NCI-H1694 treated with DMSO at 0.1 percent for 48 hours (cell line): ENCODE measurements at places on chromosomes 16 and 17.
A peak's percentile ranks its signal among the peaks of the same experiment; 100 is the strongest.

GRCh38 chr16:66858740-66859396, 14.7 kb downstream of the CA7 start:
- DNase-seq: no peak

- no peak for DNase-seq
Observed at GRCh38 chr17:28372203-28372944, 880 bp downstream of the SARM1 start.

GRCh38 chr16:85762970-85763369, 12.1 kb upstream of the C16orf74 start:
- no peak for DNase-seq

DNA sequence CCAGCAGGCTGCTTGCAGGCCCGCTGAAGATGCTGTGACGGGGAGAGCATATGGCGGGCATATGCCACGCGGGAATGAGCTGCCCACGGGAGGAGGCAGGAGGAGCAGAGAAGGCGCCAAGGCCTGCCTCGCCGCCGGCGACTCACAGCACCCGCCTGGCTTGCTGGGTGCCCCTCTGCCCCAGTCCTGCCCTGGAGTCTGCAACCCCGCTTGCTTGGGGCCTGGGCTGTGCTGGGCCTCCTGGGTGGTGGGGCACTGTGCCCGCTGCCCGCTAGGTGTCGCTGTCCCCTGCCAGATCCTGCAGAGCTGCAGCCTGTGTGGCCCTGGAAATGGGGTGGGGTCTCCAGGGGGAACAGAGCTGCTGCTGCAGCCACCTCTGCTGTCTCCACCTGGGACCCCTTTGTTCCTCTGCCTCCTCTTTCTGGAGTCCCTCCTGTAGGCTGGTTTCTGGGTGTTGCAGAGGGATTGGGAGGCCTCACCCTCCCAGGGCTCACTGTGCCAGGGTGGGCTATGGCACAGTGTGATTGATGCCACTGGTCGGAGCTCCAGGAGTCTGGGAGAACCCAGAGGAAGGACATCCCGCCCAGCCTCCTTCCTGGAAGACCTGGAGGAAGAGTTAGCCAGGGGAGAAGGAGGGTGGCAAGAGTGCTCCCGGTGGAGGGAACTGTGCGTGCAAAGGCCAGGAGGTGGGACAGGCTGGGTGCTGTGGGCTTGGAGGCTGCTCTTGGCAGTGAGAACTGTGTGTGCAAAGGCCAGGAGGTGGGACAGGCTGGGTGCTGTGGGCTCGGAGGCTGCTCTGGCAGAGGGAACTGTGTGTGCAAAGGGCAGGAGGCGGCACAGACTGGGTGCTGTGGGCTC, 141.0 kb upstream of the CIBAR2 start:
- peak; percentile 72 for DNase-seq

GRCh38 chr17:67289181-67289876, 44.3 kb upstream of the HELZ start:
- DNase-seq: no peak

DNA sequence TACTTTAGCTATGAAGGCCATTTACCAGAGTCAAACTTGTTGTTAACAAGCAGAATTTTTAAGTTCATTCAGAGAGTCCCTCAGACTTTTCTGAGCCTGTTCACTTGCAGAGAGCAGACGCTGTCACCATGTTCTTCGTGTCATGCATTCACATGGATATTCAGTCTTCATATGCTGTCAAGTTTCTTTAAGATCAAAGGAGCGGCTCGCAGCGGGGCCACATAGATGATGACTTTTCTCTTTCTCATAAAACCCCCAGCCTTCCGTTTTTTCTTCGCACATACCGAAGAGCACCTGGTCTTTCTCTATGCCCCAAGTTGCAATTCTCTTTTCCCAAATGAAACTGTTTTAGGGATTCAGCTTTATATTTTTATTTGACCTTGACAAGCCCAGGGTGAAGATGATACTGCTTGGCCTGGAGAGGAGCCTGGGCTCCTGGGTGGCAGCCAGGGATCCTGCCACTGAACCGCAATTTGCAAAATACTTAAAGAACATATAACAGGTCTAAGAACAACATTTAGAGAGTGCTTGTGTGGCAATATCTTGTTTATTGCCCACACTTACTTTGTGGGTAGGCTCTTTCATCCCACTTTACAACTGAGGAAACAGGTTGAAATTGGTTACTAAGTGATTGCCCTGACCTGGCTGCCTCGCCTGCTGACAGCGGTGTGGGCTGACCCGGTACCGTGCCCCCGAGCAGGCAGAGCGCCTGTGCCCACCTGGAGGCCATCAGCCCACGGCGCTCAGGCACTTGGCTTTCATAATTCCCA, 22.9 kb downstream of the SEC14L1 start:
- no peak for DNase-seq

DNA sequence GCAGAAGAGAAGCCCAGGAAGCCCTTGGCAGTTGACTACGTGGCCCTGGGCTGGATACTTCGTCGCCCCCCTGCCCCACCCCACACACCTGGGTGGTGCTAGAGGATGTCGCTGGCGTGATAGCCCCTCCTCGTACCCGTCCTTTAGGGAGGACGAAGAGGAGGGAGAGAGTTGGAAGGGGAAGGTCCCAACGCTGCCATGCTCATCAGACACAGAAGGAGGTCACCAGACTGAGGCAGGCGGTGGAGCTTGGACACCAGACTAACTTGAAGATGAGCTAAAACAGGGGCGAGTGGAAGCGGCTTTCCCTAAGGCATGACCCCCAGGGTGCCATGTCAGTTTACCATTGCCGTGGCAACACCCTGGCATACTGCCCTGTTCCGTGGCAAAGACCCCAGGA, 11.0 kb downstream of the AIPL1 start:
- DNase-seq: no peak

GRCh38 chr17:66467766-66468165, 165.4 kb downstream of the PRKCA start:
- DNase-seq: no peak

- DNase-seq: no peak
Observed at GRCh38 chr16:88685156-88686061, 898 bp downstream of the SNAI3 start.

DNA sequence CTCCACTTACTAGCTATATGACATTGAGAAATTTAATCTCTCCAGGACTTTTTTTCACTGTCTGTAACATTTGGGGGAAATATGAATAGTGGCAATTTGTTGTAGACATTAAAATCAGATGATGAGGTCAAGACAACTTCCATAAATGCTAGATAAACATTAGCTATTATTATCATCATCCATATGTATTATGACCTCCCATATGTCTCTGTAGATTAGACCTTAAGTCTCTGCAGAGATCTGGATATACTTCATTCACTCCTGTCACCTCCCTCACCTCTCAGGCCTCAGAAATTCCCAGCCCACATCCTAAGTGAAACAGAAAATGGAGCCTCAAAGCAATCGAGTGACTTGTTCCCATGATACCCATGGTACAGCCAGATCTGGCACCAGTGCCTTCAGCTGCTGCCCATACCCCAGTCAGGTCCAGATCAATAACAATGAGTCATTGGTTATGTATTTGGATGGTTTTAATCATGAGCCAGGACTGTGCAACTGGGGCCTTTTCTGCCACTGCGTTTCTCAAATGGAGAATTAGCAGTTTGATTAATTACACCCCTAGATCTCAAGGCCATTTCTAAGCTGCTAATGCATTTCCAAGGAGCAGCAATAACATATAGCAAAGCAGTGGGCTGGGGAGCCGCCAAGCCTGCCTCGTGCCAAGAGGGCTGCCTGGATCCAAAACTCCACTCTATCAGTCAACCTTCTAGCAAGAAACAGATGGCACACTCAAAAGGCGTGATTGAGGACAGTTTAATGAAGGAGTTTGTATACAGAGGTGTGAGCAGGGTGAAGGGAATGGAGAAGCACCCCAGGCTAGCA, 2.6 kb upstream of the FDXR start:
- peak; percentile 58 for DNase-seq

DNA sequence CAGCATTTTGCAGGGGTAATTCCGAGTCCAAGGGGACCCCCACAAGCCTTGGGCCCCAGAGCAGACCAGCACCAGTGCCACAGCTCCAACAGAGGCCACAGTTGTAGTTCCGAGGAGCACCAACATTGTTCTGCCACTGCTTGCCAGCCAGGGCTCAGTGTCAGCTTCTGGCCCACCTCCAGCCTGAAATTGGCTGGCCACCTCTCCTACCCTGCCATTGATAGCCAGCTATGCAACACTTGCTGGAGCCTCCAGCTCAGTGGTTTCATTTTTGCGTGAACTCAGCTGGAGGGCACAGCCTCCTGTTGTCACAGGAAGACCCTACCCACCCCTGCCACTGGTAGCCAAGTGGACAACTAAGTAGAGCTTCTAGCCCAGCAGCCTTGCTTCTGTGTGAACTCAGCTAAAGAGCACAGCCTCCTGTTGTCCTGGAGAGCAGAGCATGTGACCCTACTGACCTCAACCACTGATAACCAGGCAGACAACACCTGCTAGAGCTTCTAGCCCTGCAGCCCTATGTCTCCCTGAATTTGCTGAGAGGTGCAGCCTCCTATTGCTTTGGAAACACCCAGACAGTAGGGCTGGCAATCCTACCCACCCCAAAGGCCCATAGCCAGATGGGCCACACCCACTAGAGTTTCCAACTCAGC, 24.9 kb downstream of the HYDIN start:
- no peak for DNase-seq

DNA sequence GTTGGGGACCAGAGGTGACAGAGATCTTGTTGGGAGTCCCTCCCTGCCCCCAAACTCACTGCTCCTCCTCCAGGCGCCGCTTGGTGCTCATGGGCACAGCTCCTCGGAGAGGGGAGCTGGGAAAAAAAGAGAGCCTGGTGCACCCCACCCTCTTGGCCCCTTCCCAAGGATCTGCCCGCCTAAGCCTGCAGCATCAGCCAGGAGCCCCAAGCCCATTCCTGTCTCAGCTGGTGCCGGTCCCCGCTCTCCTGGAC, 400 bp downstream of the HCFC1R1 start:
- DNase-seq: peak; percentile 12

GRCh38 chr17:41965694-41966462, 717 bp upstream of the CNP start:
- DNase-seq: peak; percentile 46

DNA sequence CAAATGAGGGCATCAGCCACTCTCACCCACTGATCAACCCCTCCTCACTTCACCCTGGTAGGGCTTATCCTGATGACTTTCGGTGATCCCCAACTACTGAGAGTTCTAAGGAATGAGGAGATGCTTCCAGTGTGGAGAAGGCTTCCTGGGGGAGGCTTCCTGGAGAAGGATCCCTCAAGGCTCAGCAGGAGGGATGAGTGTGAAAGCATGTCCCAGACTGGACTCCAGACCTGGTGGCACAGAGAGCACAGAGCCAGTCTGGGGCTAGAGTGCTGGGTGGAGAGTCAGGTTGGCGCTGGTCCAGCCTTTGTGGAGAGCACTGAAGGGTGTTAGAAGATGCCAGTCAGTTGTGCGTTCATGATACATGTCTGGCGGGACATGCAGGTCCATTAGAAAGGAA, 53.7 kb downstream of the PLD6 start:
- no peak for DNase-seq

DNA sequence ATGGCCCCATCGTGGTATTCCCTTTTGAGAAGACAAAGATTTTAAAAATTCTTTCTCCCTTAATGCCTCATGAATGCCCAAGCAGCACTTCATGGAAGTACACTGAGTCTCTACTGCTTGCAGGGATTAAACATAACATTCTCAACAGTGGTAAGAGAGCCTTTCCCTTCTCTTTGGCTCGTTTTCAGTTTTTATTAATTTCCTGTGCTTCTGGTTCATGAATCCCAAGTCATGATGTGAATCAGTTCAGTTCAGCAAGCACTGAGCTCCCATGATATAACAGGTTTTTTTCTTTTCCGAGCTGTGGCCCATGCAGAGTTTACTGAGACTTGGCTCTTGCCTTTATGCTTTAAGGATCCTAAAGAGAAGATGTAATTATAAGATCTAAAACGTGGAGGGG, 175.3 kb downstream of the WWOX start:
- no peak for DNase-seq

DNA sequence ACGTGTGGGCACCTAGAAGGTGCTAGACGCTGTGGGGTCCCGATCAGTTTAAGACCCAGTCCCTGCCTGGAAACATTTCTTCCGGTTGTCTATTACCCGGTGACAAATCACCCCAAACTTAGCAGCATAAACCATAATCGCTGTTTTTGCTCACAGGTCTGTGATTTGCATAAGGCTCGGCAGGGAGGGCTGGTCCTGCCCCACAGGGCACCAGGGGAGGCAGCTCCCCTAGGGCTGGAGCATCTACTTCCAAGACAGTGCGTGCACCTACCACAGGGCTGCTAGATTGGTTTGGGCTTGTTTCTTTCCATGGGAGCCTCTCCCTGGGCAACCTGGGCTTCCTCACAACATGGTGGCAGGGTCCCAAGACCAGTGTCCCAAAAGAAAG, 214.5 kb upstream of the CIBAR2 start:
- no peak for DNase-seq

GRCh38 chr16:12515746-12516145, 287.9 kb downstream of the CPPED1 start:
- DNase-seq: no peak

DNA sequence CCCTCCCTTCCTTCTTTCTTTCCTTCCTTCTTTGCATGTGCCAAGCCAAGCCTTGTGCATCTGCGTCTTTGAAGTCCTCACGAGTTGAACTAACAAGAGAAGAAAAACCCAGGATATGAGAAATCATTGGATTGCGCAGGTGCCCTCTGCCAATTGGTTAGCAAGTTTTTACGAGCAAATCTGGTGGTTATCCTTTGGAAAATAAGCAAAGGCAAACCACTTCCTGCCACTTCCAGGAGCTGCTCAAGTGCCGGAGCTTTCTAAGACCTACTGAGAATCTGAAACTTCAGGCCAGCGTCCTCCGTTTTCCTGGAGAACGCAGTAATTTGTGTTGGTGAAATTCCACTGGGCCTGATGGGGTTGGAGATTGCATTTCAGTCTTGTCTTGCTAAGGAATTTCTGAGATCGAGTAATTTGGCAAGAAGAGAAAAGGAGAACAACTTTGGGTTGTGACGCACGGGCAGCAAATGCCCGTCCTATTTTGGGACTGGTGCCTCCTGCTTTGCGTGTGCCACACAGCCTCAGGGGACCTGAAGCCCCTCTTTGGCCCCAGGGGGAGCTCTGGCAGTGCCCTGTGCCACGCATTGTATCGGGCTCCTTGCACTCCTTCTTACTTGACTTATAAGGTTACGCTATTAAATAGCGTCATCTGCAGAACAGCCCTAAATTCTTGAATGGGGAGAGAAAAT, 56.4 kb downstream of the CMIP start:
- no peak for DNase-seq
